ENCODE measurements at places on chromosomes 7 and 10.

DNA sequence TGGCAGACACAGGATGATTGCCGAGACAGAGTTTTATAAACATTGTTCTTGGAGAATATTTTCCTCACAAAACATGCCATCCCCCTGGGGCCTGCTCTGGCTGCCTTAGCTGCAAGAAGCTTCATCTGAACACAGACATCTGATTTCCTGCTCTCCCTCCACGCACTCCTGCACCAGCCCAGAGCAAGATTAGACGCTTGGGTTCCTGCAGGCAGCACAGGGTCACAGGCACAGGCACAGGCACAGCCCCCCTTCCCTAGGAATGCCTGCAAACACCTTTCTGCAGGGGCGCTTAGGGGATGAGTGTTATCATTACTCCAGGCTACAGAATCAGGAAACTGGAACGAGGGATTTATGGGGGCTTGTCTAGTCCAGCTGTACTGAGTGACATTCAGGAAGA lies 450.3 kb downstream of the GRID1 start:
- DNase-seq = no peak

DNA sequence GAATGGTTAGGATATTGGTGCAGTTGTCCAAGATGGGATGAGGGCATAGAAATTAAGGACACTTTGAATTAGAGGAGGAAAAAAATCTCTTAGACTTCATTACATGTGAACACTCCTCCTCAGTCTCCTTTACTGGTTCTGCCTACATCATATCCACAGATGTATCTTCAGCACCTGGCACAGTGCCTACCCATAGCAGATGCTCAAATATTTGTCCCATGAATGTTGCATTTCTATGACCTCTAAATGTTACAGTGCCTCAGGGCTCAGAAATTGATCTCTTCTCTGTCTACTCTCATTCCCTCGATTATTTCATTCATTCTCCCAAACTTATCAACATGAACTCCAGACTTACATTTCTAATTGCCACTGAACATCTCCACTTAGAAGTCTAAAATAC lies 17.1 kb downstream of the CNNM1 start:
- DNase-seq = no peak

- DNase-seq = no peak
These were observed 183.7 kb upstream of the KLF14 start for GRCh38 chr7:130917669-130918128.

DNA sequence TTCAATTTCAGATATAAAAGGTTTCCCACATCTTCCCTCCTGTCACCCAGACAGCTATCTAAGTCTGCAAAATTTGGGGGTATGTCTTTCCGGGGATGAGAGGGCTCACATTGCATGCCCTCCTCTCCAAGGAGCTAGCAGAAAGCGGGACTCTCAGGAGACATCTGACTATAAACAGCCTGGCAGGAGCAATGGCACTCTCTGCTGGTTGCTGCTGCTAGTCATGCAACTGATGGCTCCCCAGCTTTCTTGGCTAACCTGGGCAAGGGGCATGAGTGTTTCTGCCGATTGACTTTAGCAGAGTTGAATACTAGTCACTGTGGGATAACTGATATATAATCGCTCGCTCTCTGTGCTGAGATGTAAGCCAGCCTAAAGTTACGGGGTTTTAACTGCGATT lies 12.0 kb downstream of the TBX20 start:
- DNase-seq = no peak

GRCh38 chr10:78540355-78541076 lies 506.9 kb downstream of the RPS24 start:
- DNase-seq = no peak

DNA sequence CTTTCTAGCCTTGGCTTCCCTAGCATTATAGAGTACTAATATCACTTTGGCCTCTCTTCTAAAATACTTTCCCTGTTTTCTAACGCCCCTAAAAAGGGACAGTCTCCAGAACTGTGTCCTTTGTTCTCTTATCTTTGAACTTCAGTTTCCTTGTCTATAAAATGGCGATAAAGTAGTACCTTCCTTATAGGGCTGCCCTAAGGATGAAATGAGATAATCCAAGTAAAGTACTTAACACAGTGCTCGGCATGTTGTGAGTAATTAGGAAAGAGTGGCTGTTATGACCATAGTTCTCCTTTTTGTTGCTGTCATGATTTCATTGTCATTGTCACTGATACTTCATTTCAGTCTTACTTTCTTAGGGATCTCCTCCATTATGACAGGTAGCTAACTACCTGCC lies 114.7 kb downstream of the EXOC4 start:
- no peak for DNase-seq

- no peak for DNase-seq
These were observed 114.6 kb downstream of the ARL4A start for GRCh38 chr7:12802070-12802469.

DNA sequence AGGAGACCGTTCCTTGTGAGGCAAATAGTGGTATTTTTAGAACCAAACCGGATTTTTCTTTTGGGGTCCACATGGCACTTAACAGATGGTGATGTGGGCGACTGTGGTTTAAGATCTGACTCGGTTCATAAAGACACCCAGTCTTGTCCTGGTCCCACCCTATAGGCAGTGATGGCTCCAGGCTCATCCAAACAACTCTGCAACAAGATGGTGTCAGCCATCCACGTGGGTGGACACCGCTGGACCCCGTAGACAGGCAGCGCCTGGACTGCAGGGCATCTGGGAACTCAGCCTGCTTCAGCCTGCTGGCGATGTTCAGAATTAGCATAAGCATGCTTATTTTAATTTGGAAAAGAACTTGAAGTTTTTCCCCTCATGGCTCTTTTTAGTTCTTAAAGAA lies 258.4 kb upstream of the FZD1 start:
- DNase-seq = no peak

DNA sequence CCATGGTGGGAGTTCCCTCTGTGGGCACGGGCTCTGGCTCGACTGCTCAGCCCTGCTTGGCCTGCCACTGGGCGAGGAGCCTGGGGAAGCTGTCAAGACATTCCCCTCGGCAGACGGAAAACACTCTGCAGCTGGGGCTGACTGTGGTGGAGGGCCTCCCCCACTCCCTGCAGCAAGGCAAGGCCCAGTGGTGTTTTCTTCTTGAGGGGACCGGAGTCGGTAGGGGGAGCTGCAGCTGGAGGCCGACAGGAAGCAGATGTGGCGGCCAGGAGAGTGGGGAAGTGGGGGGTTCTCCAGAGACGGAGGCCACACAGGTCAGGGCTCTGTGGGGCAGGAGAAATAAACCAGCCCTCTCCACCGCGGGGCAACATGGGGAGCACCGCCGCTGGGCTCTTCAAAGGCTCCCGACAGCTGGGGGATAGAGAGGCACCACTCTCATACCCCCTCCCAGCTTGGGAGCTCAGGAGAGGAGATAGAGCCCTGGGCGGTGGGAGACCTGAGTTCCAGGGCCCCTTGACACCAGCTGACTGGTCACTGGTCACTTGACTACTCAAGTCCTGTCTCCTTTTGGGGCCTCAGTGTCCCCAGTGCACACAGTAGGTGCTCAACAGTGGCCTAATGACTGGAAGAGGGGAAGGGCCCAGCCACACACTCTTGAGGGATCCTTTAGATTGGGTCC lies 43.4 kb downstream of the PPIF start:
- DNase-seq = no peak

DNA sequence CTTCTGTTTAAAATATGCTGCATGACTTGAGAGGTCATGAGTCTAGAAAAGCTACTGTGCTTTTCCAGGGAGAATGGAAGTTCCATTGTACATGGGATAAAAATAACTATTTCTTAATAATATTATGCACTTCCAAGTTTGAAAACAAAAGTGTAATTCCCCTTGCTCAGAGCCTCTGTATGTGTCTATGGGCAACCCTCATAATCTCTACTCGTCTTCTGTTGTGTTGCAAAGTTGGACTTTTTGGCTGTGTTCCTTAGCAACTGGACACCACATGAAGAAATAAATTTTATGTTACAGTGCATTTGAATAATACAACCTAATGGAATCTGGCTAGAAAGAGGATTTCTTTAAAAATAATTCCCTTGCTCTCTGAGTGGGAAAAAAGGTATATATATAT lies 242.6 kb downstream of the TWIST1 start:
- DNase-seq = no peak

DNA sequence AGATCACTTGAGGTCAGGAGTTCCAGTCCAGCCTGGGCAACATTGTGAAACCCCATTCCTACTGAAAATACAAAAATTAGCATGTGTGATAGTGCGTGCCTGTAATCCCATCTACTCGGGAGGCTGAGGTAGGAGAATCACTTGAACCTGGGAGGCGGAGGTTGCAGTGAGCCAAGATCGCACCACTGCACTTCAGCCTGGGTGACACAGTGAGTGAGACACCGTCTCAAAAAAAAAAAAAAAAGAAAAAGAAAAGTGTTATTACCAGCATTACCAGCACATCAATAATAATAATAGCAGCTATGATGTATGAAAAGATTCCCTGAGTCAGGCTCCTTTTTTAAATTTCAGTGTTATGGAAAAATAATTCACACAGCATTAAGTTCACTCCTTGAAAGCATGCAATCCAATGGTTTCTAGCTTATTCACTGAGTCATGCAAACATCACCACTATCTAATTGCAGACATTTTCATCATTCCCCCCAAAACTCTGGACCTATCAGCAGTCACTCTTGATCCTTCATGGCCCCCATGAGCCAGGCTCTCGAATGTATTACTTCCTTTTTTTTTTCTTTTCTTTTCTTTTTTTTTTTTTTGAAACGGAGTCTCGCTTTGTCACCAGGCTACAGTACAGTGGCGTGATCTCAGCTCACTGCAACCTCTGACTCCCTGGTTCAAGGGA lies 228.4 kb downstream of the FANK1 start:
- no peak for DNase-seq

DNA sequence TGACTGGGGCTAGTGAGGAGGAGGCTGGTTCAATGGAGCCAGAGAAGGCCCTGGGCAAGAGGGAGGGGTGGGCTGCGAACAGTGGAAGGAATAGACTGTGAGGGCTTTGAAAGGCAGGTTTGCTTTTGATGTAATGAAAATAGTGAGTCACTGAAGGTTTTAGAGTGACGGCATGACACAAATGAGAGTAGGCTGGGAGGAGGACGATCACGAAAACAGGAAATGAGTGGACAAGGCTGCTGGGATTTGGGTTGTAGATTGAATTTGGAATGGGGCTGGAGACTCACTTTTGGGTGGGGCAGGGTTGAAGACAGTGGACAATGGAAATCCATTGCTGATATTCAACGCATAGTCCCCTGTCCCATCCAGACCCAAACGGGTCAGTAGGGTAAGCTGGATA lies 139.6 kb downstream of the CDH23 start:
- no peak for DNase-seq

DNA sequence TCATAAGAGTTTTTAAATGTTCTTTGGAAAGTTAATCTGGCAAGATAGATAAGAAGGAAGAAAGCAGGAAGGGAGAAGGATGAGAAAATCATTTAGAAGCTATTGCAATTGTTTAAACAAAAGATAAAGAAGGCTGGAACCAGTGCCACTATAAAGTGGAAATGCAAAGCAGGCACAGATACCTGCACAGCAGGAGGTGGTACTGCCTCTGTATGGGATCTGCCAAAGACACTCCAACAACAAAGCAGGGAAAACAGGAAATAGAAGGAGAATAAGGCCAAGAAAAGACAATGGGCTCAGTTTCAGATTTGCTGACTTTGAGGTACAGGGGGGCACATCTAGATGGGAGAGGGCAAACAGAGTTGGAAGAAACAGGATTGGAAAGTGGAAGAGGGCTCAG lies 138.6 kb downstream of the PPP1R17 start:
- DNase-seq = no peak

DNA sequence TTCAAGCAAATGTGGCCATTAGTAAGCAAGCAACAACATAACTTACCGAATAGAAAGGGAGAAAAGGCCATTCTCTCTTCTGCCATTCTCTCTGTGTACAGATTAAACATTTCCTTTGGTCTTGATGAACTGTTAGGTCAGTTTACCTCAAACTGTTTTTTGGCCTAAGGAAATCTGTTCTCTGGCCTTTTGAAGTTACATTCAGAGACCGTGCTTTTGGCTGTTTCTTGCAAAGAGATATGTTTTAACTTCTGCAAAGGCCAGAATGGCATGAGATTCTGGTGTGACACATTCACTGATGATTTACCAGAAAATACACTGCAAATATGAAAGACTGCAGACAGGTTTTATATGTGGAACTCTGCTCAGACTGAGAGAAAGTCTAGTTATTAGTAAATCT lies 22.2 kb downstream of the AHR start:
- DNase-seq = no peak

DNA sequence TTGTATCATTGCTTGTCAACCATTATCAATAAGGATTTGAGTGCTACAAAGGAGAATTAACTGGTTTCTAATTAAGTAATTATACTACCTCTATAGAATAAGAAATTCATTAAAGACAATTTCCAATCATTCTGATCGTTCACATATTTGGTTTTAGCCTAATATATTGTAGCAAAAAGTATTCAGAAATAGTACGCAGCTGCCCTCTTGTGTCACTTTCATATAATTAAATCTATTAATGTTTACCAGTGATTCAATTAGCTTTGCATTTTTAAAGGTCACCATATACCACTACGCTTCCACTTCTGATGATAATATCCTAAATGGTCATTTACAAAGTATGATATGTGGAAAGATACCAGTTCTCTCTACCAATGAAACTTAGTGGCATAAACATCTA lies 128.3 kb downstream of the NEBL start:
- DNase-seq = no peak

GRCh38 chr7:91039033-91039432 lies 225.2 kb upstream of the FZD1 start:
- DNase-seq = no peak

GRCh38 chr7:51446356-51446755 lies 129.7 kb upstream of the COBL start:
- no peak for DNase-seq

DNA sequence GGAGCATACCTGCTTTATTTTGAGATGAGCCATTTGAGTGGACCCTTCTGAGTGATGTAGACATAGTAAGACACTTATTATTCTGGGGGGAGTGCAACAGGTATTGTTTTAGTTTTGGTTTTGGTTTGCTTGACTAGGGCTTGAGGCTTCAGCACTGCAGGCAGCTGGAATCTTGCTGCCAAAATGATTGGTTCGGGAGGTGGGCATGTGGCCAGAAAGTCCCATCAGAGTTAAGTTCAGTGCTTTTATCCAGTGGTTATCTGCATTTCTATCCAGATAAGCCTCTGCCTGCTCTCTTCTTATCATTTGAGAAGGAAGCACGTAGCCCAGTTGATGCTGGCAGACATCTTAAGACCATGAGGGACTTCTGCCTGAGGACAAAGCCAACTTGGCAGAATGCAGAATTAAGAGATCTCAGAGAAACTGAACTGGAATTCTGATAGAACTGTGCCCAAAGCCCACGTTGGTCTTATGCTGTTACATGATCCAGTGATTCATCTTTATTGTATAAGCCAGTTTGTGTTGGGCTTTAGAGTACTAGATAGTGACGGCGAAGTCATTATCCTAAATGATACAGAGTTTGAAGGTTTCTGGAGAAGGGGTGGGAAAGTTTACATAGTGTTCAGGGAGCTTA lies 9.6 kb upstream of the JAZF1 start:
- no peak for DNase-seq

- no peak for DNase-seq
These were observed 301.5 kb downstream of the FZD1 start for GRCh38 chr7:91565499-91566401.

GRCh38 chr10:91540733-91541132 lies 92.1 kb downstream of the PPP1R3C start:
- DNase-seq = no peak

- no peak for DNase-seq
These were observed 8.8 kb downstream of the INPP5F start for GRCh38 chr10:119734396-119735332.

Data from T-helper 1 cell (primary cell).